ENCODE measurements at places on chromosomes 5 and 9.

- DNase-seq = no peak
These were observed 253.0 kb downstream of the MARCHF11 start for GRCh38 chr5:15926586-15926985.

- no peak for DNase-seq
These were observed 36.9 kb upstream of the RXRA start for GRCh38 chr9:134289241-134289875.

GRCh38 chr9:101455656-101456240 lies 20.2 kb upstream of the ALDOB start:
- DNase-seq = no peak

DNA sequence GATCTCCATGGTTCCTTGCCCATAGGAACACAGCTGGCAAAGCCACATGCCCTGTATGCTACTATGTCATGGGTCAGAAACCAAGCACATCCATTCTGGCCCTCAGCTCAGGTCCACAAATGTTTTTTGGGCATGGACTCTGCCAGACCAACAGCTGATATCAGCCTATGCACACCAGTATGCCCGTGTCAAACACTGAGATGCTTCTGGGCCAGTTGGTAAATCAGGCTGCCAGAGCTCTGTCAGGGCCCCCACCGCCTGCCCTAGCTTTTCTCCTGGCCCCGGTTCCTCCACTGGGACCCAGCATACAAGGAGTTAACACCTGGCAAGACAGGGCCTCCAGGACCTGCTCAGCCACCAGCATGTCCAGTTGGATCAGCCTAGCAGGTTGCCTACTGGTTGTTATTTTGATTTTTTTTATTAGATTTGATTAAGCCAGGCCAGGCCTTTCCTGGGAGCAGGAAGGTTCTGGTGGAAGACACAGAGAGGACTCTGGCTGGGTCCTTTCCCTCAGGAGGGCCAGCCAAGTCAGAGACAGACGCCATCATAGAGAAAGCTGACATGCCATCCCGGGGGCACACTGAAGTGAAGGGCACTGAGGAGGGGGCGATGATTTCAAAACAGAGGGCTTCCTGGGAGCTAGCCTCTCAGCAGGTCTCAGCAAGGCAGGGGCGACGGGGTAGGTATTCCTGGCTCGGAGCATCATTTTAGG lies 65.8 kb downstream of the TSTD2 start:
- no peak for DNase-seq

- DNase-seq = no peak
These were observed 61.3 kb downstream of the NR2F1-AS1 start for GRCh38 chr5:93519740-93520139.

GRCh38 chr5:10166392-10166791 lies 83.3 kb downstream of the ATPSCKMT start:
- no peak for DNase-seq
